Occipital lobe (tissue), 3 donors: ENCODE measurements at places on chromosomes 5 and 9. TPM values are rescaled to one million over a fixed set of nuclear protein-coding genes. Genes with fewer than 3 reads are reported as not detected.

EFCAB9 gene
- not detected for total RNA-seq

PCDHA11 gene
- total RNA-seq: 38.8 TPM

CYSRT1 gene
- not detected for total RNA-seq

NR5A1 gene
- total RNA-seq: under 0.01 TPM

ORM2 gene
- not detected for total RNA-seq

PDGFRB gene
- 13.7 TPM for total RNA-seq

LTC4S gene
- total RNA-seq: 1.7 TPM
